Endothelial cell of coronary artery (primary cell): ENCODE measurements at places on chromosomes 11 and 22. TPM values are rescaled to one million over a fixed set of nuclear protein-coding genes. Genes with fewer than 3 reads are reported as not detected.

Gene CCDC15
- total RNA-seq, result 1.0 and 1.6 TPM in 2 replicates

Gene PATE4
- total RNA-seq, result not detected in 2 replicates

Gene MS4A14
- total RNA-seq, result not detected in 2 replicates

Gene LRRC56
- 0.27 and 0.47 TPM in 2 replicates for total RNA-seq

Gene EWSR1
- 140 and 162 TPM in 2 replicates for total RNA-seq

Gene RTN4RL2
- under 0.01 TPM in 1 of 2 replicates, not detected in the other for total RNA-seq

Gene SLC7A4
- not detected in 2 replicates for total RNA-seq

Gene OR10D3
- total RNA-seq, result not detected in 2 replicates

Gene F2
- total RNA-seq, result 0.09 TPM in 1 of 2 replicates, not detected in the other

Gene LRRC74B
- not detected in 2 replicates for total RNA-seq

Gene CD81
- total RNA-seq, result 148 and 282 TPM in 2 replicates

Gene IGSF9B
- total RNA-seq, result 0.09 TPM in 2 replicates

Gene OR10A2
- total RNA-seq, result not detected in 2 replicates

Gene DDIAS
- total RNA-seq, result 4.6 and 5.0 TPM in 2 replicates

Gene CD3E
- not detected in 2 replicates for total RNA-seq

Gene PGA5
- total RNA-seq, result not detected in 2 replicates

Gene ACRV1
- total RNA-seq, result under 0.01 TPM in 1 of 2 replicates, not detected in the other

Gene ANKK1
- total RNA-seq, result 0.09 TPM in 1 of 2 replicates, not detected in the other

Gene BIK
- 0.09 and 0.63 TPM in 2 replicates for total RNA-seq

Gene MYO7A
- total RNA-seq, result 0.18 and 0.19 TPM in 2 replicates

Gene RASSF10
- under 0.01 and 0.18 TPM in 2 replicates for total RNA-seq

Gene FAM118A
- total RNA-seq, result 34.3 and 34.9 TPM in 2 replicates
